ENCODE measurements at places on chromosomes 4 and X.
A peak's percentile ranks its signal among the peaks of the same experiment; 100 is the strongest.

GRCh38 chr4:18690291-18690955 is 668.9 kb upstream of the LCORL start:
- DNase-seq = no peak

GRCh38 chrX:3393178-3393577 is 46.7 kb upstream of the MXRA5 start:
- DNase-seq = peak; percentile 31

GRCh38 chr4:150974252-150974640 is 40.8 kb downstream of the LRBA start:
- DNase-seq = no peak

DNA sequence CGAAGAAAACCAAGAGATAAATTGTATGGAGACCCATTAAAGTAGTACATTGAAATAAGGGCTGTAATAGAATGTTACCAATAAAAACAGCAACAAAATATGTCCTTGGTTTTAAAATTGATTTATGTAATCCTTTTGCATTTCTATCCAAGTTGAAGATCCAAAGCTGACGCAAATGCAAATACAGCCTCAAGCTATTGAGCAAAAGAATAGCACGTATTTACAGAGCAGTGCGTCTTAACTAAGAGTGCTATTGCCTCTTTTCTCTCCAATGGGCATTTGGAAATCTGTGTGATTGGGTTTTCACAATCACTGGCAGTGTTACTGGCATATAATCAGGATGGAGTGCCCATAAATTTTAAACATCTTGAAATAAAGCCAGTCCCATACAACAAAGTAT is 417.4 kb downstream of the TLL1 start:
- no peak for DNase-seq

DNA sequence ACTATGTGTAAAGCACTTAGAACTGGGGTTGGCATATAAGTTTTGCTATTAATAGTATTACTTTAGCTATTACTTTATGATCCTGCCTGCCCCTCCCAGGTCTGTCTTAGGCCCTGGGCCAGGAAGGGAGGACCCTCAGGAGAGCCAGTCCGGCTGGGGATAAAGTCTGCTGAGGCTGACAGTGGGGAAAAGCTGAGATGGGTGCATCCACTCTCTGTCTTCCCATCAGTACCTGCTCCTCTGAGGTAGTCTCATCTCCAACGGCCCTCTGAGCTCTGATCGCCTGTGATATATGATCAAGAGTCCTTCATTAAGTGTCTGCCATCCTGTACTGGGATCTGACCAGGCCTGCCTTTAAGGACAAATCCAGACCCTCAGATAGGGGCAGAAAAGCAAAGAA is 156.5 kb upstream of the PJA1 start:
- no peak for DNase-seq

DNA sequence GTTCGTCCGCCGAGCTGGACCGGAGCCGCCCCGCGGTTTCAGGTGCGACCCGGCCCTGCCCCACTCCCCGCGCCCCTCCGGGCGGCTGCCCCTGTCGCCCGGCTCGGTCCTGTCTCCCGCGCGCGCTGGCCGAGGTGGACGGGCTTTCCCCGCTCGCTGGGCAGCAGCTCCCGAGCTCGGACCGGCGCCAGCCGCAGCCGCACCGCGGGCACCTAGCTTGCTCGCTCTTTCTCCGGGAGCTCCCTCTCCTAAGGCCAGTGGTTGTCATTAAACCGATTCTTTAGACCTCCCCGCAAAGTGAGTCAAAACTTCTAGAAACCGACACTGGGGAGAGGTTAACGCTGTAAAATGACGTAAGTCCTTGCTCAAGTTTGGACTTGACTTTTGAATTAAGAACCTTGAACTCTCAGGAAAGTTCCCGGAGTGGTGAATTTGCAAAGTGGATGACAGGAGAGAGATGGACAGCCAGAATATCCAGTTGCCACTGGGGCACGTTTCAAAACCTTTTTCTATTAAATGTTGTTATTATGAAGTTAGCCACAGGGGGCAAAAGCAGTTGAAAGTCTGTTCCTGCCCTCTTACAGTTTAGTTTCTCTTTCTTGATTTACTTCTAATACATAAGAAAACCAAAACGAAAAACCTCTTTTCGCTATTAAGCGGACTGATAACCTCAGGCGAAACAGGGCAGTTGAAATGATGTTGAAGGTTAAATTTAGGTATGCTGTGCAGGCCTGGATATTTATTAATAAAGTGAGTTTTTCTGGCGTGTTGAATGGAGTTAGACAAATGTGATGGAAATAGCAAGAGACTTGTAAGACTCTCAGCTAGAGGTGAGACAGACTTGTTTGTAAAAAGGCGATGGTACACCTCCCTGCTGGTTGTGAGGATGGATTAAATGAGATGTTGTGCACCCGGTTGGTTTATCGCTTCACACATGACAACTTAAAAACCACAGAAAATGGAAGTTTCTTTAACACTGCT is 847 bp downstream of the PI4K2B start:
- peak; percentile 86 for DNase-seq

DNA sequence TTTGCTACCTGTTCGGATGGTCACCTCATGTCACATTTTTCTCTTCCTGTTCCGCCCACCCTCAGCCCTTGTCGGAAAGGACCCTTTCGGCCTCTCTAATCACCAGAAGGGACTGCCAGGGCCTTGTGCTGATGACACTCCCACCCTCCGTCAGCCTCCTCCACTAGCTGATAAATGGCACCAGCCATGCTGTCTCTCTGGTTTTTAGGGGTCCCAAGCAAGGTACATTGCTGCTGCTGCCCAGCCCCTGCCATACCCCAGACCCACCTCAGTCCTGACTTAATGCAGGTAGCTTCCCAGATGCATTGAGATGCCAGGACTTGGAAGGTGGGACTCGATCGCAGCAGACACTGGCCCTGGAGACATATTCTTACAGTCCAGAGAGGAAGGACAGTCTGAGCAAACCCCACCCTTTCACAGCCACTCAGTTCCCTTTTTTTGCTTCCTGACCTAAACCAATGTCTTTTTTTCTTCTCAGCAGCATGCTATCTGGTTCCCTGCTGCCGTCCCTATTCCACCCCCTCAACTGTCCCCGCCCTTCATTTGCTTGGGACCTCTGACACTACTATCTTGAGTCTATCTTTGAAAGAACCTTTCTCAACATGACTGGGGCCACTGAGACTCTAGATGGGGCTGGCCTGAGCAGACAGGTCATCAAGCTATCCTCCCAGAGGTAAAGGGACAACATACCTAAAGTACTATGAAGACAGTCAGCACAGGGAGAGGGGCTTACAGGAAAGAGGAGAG is at the start of gene BTK:
Gene BTK (minus strand): TSS at position 397 of the 747 bp plus-strand sequence. CDS start 10,907 bp downstream, outside the sequence.
- DNase-seq = no peak

GRCh38 chrX:92230628-92231027 is 451.5 kb downstream of the PCDH11X start:
- no peak for DNase-seq

Measured in EH (cell line).